ENCODE measurements at places on chromosomes 1 and 21.

GRCh38 chr1:121444096-121444495, 259.3 kb downstream of the SRGAP2C start:
- no peaks in the 10 kb centered on the region for H3K4me1 ChIP-seq
- H3K27ac ChIP-seq, result no peak overlapping the region
- peaks cover 1% of the 10 kb centered on the region for H3K27me3 ChIP-seq
- no peak for DNase-seq
- no peak overlapping the region for H3K4me3 ChIP-seq

GRCh38 chr1:177586429-177586828, 383.4 kb downstream of the SEC16B start:
- H3K27ac ChIP-seq, result no peak overlapping the region
- H3K36me3 ChIP-seq, result no peaks in the 10 kb centered on the region
- DNase-seq, result no peak
- peaks cover 5% of the 10 kb centered on the region for H3K27me3 ChIP-seq
- no peaks in the 10 kb centered on the region for H3K4me1 ChIP-seq

DNA sequence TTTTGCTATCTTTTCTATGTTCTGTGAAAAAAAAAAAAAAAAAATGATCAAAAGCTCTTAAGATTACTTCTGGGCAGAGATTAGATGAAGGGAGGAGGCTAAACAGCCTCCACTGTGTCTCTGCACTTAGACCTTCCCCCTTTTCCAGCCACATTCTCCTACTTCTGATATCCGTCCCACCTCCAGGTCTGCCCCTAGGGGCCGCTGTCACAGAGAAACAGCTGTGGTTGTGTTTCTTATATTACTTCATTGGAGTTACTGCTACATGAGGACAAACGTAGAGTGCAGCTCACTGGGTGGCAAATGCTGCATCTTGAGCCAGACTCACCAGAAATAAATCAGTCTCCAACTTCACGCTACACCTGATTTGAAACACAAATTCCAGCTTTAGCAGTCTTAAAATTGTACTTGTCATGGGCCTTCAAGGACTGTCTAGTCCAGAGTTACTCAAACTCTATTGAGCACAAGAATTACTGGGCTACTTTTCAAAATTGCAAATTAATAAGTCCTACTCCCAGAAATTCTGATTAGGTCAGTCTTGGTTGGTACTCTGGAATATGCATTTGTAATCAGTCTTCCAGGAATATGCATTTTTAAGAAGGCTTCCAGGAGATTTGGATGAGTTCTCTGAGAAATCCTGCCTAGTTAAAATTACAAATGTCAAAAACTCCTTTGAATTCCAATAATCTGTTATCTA, 125.2 kb upstream of the PTBP2 start:
- H3K27me3 ChIP-seq, result peaks cover 1% of the 10 kb centered on the region
- DNase-seq, result peak; percentile 44
- H3K4me3 ChIP-seq, result no peak overlapping the region
- no peak overlapping the region for H3K27ac ChIP-seq

DNA sequence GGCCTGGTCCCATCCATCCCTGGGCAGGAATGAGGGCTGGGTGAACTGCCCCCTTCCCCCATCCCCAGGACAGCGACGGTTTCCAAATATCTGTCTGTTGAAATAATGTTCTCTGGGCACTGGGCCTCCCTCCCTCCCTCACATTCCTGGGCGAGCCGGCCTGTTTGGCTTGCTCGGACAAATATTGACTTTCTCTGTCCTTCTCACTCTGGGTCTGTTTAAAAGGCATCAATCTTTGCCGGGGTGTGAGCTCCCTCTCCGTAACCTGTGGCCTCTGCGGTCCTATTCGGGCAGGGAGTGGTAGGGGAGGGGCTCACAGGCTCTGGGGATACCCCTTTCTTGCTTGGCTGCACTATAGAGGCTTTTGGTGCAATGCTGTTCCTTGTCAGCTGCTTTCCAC, 40.2 kb downstream of the FOXD2 start:
- no peak for DNase-seq
- H3K36me3 ChIP-seq, result no peaks in the 10 kb centered on the region
- H3K4me3 ChIP-seq, result no peak overlapping the region
- no peaks in the 10 kb centered on the region for H3K4me1 ChIP-seq
- no peak overlapping the region for H3K27ac ChIP-seq
- H3K27me3 ChIP-seq, result peaks cover 5% of the 10 kb centered on the region

GRCh38 chr1:93694819-93695218, 13.2 kb upstream of the BCAR3 start:
- H3K4me3 ChIP-seq, result no peak overlapping the region
- no peaks in the 10 kb centered on the region for H3K36me3 ChIP-seq
- H3K27ac ChIP-seq, result no peak overlapping the region
- H3K27me3 ChIP-seq, result peaks cover 2% of the 10 kb centered on the region

Data from glutamatergic neuron (in vitro differentiated cells).